ENCODE measurements at places on chromosomes 4 and X.
A peak's percentile ranks its signal among the peaks of the same experiment; 100 is the strongest.

DNA sequence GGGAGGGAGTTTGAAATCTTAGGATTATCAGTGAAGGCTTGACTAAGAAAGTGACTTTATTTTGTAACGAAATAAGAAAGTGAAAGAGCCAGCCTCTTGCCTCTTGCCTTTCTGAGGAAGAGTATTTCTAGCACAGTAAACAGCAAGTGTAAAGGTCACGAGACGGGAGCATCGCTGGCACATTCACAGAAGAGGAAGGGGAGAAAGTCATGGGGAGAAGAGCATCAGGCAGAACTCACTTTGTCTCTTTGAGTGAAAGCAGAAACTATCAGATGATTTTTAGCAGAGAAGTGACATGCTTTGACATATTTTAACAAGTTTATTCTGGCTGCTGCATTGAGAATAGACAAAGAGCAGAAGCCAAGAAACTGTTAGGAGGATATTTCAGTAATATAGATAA is 313.8 kb downstream of the CAMK2D start:
- DNase-seq: no peak

GRCh38 chr4:167406181-167406580 is 171.9 kb upstream of the SPOCK3 start:
- no peak for DNase-seq

GRCh38 chr4:147370881-147371280 is 110.0 kb upstream of the EDNRA start:
- DNase-seq: no peak

- peak; percentile 47 for DNase-seq
Observed at GRCh38 chr4:124948976-124949597, 236.6 kb upstream of the ANKRD50 start.

DNA sequence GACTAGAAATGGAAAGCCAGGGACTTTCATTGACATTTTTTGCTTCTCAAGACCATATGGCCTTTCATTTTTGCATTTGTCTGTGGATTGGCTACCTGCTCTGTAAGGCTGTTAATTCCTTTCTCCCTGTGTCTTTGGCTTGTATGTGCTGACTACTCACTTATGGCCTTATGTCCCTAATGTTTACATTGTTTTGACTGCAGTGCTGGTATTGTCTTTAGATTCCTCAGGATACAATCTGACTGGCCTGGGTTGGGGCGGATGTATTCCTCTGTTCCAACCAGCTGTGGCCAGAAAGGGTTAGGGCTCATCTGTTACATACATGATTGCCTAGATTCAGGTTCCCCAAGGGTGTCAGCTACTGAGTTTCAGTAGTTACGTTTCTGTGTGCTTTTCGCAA is 108.1 kb downstream of the RAPGEF2 start:
- DNase-seq: no peak

DNA sequence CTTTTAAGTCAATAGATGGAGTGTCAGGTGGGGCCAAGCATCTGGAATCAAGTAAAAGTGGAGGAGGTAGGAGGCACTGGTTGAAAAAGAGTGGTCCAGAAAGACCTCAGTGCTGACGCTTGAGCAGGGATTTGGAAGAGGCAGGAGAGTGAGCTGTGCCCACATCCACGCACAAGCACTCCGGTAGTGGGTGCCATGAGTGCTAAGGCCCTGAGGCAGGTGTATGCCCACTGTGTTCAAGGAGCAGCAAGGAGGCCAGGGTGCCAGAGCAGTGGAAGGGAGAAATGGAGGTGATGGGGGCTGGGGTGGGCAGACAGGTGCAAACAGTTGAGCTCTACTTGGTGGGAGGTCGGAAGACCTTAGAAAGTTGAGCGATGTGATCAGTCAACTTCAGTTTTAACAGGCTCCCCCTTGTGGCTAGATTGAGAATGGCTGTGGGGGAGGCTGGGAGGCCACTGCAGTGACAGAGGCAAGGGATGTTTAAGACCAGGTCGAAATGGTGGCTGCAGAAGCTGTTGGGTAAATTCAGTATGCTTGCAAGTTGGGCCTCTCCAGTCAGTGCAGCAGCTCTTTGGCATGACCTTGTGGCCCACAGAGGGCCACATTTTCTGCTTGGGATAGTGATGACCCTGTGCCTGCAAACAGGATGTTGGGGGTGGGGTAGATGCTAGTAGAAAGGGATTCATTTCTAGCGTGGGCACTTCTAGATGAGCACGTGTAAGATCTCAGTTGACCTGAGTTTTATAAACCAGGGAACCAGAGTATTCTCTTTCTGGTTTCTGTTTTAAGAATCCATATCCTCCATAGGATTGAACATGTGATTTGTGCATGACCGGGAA is 12.7 kb downstream of the TKTL1 start:
- DNase-seq: peak; percentile 52

- DNase-seq: no peak
Observed at GRCh38 chr4:2497931-2498330, 29.0 kb downstream of the RNF4 start.

- DNase-seq: peak; percentile 72
Observed at GRCh38 chr4:150224896-150225591, 146.8 kb downstream of the DCLK2 start.

DNA sequence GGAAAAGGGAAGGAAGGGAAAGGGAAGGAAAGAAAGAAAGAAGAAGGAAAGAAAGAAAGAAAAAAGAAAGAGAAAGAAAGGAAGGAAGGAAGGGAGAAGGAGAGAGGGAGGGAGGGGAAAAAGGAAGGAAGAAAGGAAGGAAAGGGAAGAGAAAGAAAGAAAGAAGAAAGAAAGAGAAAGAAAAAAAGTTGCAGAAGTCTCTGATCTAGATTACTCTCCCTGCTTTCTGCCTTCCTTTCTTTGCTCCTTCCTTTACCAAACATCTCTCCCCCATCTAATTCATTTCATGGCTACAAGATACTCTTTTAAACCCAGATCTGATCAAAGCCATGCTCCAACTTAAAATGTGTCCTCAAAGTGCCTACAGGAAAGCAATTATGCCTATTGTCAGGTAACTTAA is 148.6 kb downstream of the KIT start:
- DNase-seq: no peak

DNA sequence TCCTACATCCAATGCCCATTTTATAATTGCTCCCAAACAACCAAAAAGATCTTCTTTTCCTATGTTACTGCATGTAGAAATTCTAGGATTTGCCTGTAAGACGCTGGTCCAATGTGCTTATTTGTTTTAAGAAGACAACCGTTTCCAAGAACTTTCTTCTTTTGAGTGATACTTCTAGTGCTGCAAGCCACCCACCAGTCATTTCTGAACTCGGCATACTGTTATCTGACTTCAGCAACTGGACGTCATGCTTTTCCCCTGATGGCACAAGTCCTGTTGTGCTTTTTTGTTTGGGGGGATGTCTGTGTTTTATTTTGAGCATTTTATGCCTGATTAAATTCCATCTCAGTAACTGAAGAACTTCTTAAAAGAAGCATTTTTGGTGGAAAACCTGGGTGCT is 16.0 kb upstream of the RAP1GDS1 start:
- no peak for DNase-seq

DNA sequence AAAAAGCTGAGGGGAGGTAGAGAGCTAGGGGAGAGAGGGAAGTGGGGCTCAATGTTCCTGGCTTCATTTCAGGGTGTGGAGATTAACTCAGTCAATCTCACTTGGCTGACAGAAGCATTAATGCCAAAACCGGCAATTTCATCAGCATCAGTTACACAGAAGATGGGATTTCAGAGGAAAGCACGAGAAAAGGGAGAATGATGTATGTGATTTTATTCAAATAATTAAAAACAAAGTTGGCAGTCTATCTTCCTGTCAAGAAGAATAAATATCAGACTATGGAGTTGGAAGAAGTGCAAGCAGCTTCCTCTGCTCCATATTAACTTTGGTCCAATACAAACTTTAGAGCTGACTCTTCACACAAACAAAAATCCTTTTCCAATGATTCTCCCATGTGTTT is 29.6 kb upstream of the HCCS start:
- DNase-seq: no peak

DNA sequence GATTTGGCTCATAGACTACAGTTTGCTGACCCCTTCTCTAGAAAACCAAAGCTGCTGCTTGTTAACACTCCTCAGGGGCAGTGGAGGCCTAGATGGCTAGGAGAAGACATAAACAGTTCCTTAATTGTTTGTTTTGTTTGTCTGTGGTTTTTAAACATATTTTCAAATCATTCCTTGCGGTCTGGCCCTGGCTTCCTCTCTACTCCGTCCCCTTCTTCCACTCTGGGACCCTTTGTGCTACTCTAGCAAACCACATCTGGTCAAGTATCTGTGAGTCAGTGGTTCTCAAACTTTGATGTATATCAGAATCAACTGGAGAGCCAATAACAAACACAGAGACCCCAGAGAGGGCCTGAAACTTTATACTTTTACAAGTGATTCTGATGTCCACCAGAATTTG is 36.1 kb downstream of the FRMPD4 start:
- DNase-seq: no peak

DNA sequence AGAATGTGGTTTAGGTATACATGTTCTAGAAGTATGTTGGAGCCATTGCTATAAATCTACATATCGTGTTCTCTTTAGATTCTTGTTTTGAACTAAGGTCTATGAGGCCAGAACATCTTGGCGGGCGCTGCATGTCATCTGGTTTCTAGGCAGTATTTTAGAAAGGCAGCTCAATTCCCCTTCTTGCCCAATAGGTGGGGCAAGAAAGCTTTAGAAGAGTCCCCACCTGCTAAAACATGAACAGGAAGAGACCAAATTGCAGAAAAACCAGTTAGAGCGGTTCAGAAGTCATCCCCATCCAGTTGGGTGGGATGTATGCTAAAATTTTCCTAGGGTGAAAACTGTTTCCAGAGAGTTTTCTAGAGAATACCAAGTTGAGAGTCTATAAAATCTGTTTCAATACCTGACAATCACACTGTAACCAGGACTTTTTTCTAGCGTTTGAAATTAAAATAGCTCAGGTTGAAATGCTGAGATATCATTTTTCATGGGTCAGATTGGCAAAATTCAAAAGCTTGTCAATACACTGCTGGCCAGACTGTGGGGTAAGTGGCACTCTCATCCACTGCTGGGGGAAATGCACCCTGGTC is 17.5 kb upstream of the SH3KBP1 start:
- DNase-seq: peak; percentile 75

DNA sequence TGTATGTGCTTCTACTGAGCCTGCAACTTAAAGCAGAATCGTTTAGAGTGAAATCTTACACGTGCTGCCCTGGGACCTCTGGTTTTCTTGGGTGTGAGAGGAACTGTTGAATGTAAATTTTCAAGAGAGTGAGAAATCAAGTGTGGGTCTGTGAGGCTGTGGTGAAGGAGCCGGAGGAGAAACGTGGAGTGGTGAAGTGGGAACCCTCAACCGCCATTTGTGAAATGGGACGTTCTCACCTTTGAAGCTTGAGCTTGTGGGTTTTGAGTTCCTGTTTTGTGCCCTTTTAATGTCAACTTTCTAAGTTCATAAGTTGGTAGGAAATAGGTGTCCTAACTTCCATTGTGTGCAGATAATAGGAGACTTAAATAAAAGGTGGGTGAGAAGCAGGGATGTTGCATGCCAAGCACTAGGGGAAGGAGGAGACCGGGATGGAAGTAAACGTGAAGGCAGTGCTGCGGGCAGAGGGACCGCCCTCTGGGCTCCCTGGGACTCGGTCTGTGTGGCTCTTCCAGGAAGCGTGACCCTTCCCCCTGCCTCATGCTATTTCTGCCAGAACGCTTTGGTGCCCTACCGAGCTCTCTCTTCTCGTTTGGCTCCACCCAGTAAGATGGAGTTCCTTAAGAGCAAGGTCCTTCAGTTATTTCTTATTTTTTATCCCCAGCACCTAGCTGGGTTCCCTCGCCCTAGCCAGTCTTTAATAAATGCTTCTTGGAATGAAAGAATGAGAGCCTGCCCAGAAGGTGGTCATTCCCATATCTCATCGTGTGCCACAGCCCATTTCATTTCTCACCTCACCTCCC is 56.0 kb downstream of the TMEM131L start:
- no peak for DNase-seq

- DNase-seq: no peak
Observed at GRCh38 chrX:20767346-20767745, 500.6 kb upstream of the RPS6KA3 start.

DNA sequence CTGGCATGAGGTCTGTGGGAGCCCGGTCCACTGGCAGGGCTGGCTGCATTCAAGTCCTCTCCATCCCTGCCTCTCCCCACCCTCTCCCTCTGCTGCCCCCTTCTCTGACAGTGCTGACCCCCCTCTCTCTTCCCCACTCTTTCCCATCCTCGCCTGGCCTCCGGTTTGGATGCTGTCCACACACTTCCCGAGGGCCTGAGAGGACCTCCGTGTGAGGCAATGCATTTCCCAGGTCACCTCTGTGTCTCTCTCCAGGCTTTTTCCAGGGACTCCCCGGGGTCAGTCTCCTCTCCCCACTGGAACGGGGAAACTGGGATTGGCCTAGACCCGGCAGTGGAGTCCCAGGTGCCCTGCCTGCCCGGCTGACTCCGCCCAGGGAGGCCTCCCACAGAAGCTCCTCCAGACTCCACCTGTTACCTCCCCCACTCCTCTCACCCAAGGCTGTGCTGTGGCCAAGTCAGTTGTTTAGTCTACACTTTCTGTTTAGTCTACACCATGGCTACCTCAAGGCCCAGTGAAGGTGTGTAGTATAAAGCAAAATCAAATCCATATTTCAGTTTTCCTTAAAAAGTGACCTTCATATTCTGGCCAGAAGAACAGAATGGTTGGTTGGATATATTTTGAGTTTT is 146.8 kb downstream of the PTTG2 start:
- no peak for DNase-seq
